ENCODE measurements at places on chromosomes 2 and 18.

GRCh38 chr18:29838556-29838955 lies 1204.0 kb downstream of the DSC3 start:
- DNase-seq, result no peak

GRCh38 chr2:131517106-131517831 lies 10.4 kb upstream of the CCDC74A start:
- no peak for DNase-seq

GRCh38 chr2:152415231-152415642 lies 80.3 kb downstream of the FMNL2 start:
- DNase-seq, result no peak

- DNase-seq, result no peak
These were observed 279.0 kb upstream of the CDH2 start for GRCh38 chr18:28455971-28456370.

DNA sequence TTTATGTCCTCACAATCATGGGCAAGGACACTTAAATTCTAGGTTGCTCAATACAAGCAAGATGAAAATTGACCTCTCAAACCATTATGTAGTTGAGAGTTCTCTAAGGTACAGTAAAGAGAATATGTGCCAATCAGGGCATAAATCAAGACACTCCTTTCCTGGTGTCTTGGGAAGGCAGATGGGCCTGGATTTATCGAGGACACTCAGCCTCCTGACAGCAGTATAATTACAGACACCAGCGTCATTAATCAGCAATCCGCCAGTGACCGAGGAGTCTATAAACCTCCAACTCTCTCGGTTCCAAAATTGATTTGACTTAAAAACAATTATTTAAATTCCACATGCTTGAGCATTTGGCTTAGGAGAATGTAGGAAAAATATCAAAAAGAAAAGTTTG lies 75.7 kb upstream of the DAPL1 start:
- DNase-seq, result no peak

GRCh38 chr2:19806591-19806990 lies 95.2 kb downstream of the TTC32 start:
- no peak for DNase-seq

DNA sequence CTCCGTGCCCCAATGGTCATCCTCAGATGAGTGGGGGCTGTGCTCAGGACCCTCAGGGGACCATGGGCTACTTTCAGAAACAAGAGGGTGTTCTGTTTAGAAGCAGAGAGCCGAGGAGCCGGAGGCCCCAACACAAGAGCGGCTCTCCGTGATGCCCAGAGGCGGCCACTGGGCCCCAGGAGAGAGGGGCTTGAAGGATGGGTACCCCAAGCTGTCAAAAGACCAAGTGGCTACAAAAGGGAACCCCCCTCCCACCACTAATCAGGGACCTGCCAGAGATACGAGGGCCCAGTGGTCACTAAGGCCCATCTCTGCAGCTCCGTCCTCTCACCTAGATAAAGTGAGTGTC lies 93.6 kb downstream of the HDAC4 start:
- no peak for DNase-seq

DNA sequence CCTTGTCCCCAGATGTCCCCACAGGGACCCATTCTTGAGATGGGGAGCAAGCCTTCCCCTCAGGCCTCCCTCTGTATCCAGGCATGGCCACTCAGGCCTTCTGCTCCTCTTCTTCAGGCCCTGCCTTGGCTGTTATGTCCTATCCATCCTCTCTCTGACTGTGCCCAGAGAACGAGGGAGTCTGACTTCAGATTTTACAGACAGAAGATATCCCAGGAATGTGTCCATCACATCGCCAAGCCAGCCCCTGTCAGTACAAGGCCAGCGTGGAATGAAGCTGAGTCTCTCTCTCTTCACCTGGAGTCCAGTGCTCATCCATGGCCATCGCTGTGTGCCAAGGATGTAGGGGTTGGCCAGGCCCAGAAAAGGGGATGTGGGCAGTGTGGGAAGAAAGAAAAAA lies 57.6 kb downstream of the SDC1 start:
- no peak for DNase-seq

DNA sequence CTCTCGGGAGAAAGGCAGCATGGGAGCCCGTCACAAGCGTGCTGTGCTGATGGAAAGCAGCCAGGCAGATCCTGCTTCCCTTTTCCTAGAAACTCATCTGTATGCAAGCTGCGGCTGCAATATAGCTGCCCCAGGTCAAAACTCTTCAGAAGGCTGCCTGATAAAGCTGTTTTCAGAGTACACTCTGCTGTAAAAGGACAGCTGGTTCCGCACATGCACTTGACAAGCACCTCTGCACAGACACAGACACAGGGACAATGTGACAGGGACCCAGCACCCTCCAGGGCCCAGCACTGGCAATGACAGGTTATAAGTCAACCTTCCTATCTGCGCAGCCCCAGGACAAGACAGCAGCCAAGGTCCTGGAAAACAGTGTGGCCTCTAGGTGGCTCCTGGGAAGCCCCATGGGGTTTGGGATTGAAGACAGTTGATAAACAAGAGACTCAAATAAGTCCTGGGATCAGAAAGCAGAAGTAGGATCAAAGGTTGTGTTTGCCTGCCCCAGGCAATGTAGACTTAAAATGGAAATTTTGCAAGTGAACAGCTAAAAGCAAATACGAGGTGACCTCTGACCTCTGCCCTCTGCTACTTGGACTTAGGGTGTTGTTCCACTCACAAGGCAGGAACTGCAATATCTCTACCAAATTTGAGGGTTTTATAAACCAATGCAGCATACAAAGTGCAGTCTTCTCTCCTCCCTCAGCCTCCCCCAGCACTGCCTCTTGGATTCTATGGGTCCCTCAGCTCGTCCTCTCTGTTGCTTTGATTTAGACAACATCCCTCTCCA lies 16.9 kb downstream of the SLC66A2 start:
- no peak for DNase-seq

DNA sequence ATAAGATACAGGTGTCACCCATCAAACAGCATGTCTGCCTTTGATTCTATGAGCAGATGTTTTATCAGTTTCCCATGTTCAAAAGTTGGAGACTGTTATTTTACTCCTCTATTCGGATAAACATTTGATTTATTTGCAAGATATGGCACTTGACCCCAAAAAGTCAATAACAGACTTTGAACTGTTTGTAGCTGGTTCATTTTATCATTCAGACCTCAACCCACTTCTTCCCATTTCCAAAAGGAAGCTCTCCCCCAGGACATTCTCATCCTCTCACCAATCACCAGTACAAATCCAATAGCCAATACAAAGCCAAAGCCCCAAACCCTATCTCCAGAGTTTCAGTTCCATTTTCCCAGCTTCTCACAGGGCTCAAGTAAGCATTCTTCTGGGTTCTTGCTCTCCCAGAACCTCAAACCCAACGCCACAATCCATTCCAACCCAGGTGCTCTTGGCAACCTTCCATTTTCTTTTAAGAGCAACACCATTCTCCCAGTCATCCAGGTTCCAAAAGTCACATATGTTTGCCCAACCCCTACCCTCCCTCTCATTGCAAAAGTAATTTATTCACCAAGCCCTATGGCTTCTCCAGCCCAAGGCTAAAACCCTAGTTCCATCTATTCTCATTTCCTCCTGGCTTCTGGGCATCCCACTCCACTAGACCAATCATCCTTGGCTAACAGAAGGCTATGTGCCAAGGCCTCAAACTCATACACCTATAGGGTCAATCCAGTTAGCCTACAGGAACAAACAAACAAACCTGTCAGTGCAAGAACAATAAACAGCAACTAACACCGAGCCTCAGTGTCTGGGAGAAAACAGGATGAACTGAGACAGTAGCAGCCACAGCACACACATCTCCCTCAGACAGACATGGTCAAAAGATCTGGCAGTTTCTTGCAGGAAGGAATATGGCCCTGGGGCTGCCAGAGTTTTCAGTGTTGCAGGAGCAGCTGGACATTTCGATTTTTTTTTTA lies 9.2 kb downstream of the ACVR1 start:
- no peak for DNase-seq

- no peak for DNase-seq
These were observed 42.6 kb upstream of the EDAR start for GRCh38 chr2:109031476-109032228.

- DNase-seq, result no peak
These were observed 46.4 kb upstream of the GALNT3 start for GRCh38 chr2:165840333-165840958.

GRCh38 chr18:35172451-35173035 lies 68.3 kb upstream of the ZNF397 start:
- DNase-seq, result no peak

GRCh38 chr2:138244501-138244925 lies 257.1 kb upstream of the SPOPL start:
- no peak for DNase-seq

- DNase-seq, result no peak
These were observed 140.1 kb upstream of the ACAA2 start for GRCh38 chr18:49953391-49953790.

DNA sequence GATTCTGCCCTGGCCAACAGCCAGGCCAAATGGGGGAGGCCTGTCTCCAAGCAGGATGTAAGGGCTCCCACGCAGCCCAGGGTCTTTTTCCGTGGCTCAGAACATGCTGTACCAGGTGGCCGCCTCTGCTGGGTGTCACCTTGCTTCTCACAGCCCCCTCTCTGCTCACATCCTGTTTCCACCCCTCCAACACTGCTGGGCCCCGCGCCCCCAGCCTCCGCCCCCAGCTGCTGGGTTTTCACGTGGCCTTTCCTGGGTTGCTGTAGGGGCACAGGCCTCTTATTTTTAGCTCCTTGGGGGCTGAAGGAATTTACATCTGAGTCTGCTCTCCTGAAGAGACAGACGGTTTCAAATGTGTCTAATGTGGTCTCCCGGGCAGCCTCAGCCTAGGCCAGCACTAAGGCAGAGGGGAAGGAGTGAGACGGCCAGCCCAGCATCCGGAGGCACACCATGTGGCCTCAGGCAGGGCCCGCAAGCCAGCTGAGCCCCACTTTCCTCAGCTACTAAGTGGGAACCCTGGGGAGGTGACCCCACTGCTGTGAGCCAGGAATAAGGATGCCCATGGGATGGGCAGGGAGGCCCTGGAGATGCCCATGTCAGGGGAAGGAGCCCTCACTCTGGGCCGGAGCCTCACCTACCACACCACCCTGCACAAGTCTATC lies 18.7 kb upstream of the DUSP2 start:
- no peak for DNase-seq

DNA sequence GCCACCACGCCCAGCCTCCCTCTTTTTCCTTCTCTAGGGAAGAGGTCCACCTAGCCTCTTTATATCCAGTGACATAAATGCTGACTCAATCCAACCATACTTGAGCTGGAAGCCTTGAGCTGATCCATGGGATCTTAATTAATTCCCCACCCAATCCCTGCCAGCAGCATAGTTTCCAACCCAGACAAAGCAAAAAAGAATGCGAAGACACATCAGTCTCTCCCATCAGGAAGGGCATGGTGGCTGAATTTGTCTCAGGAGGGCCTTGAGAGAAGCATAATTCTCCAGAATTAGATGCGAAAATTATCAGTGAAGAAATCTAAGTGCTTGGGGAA lies 22.5 kb downstream of the CASP10 start:
- no peak for DNase-seq

- no peak for DNase-seq
These were observed 273.8 kb upstream of the LYPD1 start for GRCh38 chr2:132943829-132944228.

DNA sequence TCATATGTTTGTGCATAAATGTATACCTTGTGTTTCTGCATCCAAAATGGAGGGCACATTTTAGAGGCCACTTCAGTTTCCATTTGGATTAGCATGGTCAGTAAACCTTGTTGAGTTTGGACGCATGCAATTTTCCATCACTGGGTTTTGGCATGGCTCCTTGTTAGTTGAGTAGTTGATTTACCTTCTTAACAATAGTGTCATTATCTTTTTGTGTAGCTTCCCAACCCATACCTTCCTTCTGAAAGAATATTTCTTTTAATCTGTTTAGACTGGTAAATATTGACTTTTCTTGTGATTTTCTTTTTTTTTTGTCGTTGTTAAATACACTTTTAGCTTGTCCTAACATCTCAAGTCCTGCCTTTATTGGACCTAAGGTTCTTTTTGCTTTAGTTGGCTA lies 15.5 kb downstream of the RPIA start:
- DNase-seq, result no peak

DNA sequence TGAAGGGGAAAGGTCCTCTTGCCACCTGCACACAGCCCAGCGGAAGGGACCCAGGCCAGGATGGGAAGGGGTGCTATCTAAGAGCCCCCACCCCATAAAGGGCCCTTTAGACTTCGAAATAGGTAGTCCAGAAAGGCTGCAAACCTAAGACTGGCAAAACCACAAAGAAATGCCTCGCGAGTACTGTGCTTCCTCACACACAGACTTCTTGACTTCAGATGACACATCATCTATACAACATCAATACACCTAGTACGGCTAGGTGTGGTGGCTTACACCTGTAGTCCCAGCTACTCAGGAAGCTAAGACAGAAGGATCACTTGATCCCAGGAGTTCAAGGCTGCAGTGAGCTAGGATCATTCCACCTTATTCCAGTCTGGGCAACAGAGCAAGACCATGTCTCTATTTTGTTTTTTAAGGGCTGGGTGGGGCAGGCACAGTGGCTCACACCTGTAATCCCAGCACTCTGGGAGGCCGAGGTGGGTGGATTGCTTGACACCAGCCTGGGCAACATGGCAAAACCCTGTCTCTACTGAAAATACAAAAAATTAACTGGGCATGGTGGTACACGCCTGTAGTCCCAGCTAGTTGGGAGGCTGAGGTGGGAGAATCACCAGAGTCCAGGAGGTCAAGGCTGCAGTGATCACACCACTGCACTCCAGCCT lies 125.8 kb downstream of the CABLES1 start:
- DNase-seq, result no peak

DNA sequence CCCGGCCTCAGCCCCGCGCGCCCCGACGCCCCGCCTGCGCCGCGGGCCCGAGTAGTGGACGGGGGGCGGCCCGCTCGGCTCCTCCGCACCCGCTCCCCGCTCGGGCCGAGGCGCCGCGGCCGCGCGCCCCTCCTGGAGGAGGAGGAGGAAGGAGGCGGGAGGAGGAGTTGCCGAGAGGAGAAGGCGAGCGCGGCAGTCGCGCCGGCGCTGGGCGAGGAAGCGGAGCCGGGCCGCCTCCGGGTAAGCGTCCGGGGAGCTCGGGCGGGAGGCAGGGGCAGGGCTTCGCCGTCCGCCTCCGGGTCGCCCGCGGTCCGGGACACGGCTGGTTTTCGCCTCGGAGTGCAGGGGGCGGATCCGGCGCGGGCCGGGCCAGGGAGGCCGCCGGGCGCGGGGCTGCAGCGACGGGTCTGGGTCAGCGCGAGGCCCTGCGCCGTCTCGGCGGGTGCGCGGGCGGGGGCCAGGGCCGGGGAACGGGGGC lies at the start of gene SOCS6:
Gene SOCS6, plus strand, starts transcription at position 195 of the 478 bp plus-strand sequence. CDS start 35,624 bp downstream, outside the sequence.
- no peak for DNase-seq

Measured in pulmonary artery endothelial cell (primary cell).